ENCODE measurements at places on chromosomes 13 and 19.

- DNase-seq = no peak
Observed at GRCh38 chr19:56113074-56113632, 7.9 kb downstream of the ZNF787 start.

DNA sequence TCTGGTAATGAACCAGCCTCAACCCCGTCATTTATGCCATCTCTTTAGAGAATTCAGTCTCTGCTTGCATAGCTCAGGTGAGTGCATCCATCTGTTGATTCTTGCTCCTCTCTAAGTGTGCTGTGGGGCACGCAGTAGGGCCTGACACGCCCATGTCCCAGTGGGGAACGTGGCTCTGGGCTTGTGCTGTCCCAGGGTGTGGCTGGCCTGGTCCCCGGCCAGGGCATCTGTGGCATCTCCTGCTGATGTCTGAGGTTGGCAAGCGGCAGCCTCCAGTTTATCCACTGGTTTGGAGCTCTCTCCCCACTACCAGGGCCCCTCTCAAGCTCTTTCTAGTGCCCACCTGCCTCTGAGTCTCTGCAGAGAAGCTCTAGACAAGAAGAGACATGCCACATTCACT is 146.6 kb upstream of the GJB6 start:
- DNase-seq = no peak

GRCh38 chr13:98291658-98292057 is 114.6 kb upstream of the RNF113B start:
- no peak for DNase-seq

- DNase-seq = no peak
Observed at GRCh38 chr13:24215732-24216131, 55.2 kb downstream of the SPATA13 start.

DNA sequence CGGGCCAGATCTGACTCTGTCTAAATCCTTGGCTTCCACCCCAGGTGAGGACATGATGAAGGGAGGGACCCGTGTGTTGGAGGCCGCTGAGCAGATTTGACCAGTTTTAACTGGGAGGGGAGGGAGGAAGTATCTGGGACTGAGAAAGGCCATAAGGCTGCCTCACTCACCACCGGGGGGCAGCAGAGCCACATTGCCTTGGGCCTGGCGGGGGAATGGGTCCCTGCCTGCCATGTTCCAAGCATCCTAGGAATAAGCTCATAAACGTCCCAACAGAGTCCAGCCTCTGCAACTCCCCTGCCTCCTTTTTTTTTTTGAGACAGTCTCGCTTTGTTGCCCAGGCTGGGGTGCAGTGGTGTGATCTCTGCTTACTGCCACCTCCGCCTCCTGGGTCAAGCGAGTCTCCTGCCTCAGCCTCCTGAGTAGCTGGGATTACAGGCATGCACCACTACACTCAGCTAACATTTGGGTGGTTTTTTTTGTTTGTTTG is 15.5 kb downstream of the MAST3 start:
- peak; percentile 73 for DNase-seq

DNA sequence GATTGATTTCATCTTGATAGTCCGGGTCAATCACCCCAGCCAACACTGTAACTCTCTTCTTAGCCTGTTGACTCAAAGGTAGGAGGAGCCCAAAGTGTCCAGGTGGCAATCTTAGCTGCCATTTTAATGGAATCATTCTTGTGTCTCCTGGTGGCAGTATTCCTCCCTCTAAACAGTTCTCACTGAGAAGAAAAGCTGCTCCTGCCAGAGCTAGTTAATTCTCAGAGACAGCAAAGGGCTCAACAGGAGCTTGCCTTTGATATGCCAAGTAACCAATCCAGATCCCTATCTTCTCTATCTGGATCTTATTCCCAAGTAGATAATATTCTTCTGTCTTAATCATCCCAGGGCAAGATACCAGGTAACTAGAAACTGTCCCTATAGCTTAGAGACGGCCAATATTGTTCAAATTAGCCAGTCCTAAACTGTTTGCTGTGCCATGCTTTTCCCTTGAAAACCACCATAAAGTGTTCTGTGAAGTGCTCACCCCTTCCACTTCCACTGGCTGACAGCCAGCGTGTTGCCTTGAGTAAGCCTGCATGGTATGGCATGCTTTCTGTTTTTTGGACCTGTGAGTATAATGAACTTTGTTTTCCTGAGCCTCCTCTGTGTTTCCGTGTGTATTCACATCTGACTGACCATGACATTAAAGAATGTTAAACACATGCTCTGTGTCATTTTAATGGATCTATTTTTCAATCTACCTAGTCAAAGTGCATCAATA is 463.7 kb upstream of the SLITRK5 start:
- no peak for DNase-seq

DNA sequence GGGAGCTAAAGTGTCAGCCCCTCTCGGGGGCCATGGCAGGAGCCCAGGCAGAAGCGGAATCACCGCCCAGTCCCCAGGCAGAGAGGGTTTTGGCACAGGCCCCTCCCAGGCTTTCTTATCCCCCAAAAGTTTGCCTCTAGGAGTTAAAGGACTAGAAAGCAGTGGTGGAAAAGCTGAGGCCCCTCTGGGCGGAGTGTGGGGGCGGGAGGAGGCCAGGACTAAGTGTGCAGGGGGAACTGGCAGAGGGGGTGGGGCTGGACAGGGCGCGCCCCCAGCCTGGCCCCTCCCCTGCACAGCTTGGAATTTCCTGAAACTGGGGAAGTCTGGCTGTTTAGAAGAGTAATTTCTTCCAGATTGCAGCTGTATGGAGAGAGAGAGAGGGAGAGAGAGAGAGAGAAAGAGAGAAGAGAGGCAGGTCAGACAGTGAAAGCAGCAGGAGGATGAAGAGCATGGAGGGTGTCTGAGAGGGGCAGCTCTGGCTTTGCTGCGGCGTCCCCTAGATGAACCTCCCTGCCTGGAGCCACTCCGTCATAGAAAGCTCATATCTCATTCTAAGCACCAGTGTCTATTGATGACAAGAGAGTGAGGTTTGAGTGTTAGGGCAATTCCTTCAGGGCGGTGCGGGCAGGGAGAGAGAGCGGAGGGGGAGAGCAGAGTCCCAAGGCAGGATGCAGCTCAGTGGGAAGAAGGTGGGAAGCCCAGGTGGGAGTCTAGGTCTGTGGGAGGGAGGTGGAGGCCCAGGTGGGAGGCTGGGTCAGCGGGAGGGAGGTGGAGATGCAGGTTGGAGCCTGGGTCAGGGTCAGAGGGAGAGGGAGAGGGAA is at the start of gene CDC42EP5:
Gene CDC42EP5, minus strand, starts transcription at position 226 of the 821 bp plus-strand sequence. CDS start 7,749 bp downstream, outside the sequence.
- no peak for DNase-seq

GRCh38 chr13:75325711-75326110 is 156.3 kb downstream of the TBC1D4 start:
- no peak for DNase-seq

GRCh38 chr13:64675255-64675892 is 2554.8 kb downstream of the PCDH9 start:
- no peak for DNase-seq

GRCh38 chr13:102597029-102597961 is 509 bp downstream of the TPP2 start:
- DNase-seq = no peak

GRCh38 chr19:10092648-10093294 is 6.7 kb downstream of the SHFL start:
- DNase-seq = no peak
